Thoracic aorta (tissue), 2 donors: ENCODE measurements at places on chromosomes 12 and 14.

- H3K36me3 ChIP-seq: no peaks in the 10 kb centered on the region
- peak overlapping the region; percentile 67 for H3K27ac ChIP-seq
- no peak overlapping the region for H3K4me3 ChIP-seq
- peaks cover 46% of the 10 kb centered on the region for H3K4me1 ChIP-seq
- no peaks in the 10 kb centered on the region for H3K27me3 ChIP-seq
- no peak for DNase-seq
Measured at GRCh38 chr12:113214895-113215400, 6.3 kb upstream of the TPCN1 start.

- H3K36me3 ChIP-seq: no peaks in the 10 kb centered on the region
- no peak overlapping the region for H3K27ac ChIP-seq
- peaks cover 3% of the 10 kb centered on the region for H3K4me1 ChIP-seq
- DNase-seq: no peak
Measured at GRCh38 chr12:109717390-109718357, 4.0 kb downstream of the FAM222A start.

DNA sequence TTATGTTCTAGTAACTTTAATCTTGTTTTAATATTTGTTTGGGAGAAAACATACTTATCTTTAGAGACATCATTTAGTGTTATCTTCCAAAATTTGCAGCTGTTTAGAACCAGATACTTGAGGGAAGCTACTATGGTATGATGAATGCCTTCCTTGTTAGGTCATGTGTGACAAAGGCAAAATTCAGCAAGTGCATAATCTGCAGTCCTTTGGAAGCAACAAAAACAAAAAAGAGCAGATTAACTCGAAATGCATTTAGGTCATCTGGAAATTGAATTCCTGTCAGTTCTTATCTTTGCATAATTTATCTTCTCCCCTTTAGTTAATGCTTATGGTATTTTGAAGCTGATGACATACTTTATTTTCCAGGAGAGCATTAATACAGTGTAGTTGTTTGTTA, 3.5 kb downstream of the FBXO34 start:
- peaks cover 25% of the 10 kb centered on the region for H3K4me1 ChIP-seq
- H3K4me3 ChIP-seq: no peak overlapping the region
- H3K27me3 ChIP-seq: no peaks in the 10 kb centered on the region

GRCh38 chr12:91406920-91407341, 224.3 kb upstream of the DCN start:
- no peak overlapping the region for H3K27ac ChIP-seq
- DNase-seq: no peak
- no peaks in the 10 kb centered on the region for H3K4me1 ChIP-seq

GRCh38 chr14:36054353-36055051, 122.0 kb downstream of the PTCSC3 start:
- H3K4me3 ChIP-seq: no peak overlapping the region
- H3K4me1 ChIP-seq: no peaks in the 10 kb centered on the region
- H3K27ac ChIP-seq: no peak overlapping the region

DNA sequence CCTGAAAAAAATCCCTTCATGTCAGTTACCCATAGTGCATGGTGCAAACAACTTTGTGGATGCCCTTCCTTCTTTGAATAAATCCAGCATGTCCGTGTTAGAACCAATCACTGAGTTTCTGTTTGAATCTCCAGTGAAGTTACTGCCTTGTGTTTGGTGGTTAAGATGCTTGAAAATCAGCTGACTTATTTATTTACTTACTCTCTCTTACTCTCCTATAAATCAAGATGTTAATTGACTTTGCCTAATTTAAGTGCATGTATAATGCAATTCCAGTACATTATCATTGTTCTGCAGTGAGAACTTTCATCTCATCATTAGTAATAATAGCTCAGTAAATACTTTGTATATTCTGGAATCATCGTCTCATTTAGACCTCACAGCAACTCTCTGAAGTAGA, 114.2 kb downstream of the ESRRB start:
- no peak for DNase-seq
- H3K36me3 ChIP-seq: no peaks in the 10 kb centered on the region
- H3K4me1 ChIP-seq: no peaks in the 10 kb centered on the region
- no peak overlapping the region for H3K27ac ChIP-seq
- H3K4me3 ChIP-seq: no peak overlapping the region
- H3K27me3 ChIP-seq: no peaks in the 10 kb centered on the region
